Kidney epithelial cell (primary cell): ENCODE measurements at places on chromosomes 4 and X. TPM values are rescaled to one million over a fixed set of nuclear protein-coding genes. Genes with fewer than 3 reads are reported as not detected.

GRCh38 chr4:123996718-123997510, 600.3 kb downstream of the SPRY1 start:
- DNase-seq, result no peak

ODAPH gene
- 0.41 and 0.63 TPM in 2 replicates for total RNA-seq

GRCh38 chr4:87399148-87399547, 8.2 kb upstream of the HSD17B11 start:
- no peak for DNase-seq

GRCh38 chr4:58543465-58543864, 1433.3 kb upstream of the IGFBP7 start:
- no peak for DNase-seq

TEC gene
- 1.8 and 3.2 TPM in 2 replicates for total RNA-seq

GRCh38 chr4:55247521-55247920, 98.5 kb upstream of the SRD5A3 start:
- no peak for DNase-seq

DNA sequence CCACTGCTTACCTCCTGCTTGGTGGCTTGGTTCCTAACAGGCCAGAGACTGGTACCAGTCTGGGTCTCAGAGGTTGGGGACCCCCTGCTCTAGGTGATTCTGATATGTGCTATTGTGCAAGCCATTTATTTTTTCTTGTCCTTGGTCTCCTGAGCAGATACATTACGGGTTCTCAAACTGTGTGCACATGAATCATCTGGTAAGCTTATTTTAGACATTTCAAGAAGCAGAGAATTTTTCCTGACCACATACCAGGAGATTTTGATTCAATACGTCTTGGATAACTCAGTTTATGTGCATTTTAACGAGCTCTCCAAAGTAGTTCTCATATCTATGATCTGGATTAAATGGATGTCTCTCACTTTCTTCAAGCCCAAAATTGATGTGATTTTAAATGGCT, 77.2 kb downstream of the FHIP1A start:
- no peak for DNase-seq

- DNase-seq, result no peak
These were observed 100.3 kb downstream of the EMCN start for GRCh38 chr4:100417565-100417964.

GRCh38 chrX:49242545-49243066, 7.3 kb downstream of the CCDC22 start:
- no peak for DNase-seq

GRCh38 chrX:96776966-96777365, 92.3 kb downstream of the DIAPH2 start:
- DNase-seq, result no peak
